ENCODE measurements at places on chromosomes 7 and 10.

GRCh38 chr7:101953248-101953819 is 135.9 kb downstream of the CUX1 start:
- peak; percentile 59 for DNase-seq

GRCh38 chr10:70267161-70267933 is 16.5 kb downstream of the NPFFR1 start:
- peak; percentile 83 for DNase-seq

GRCh38 chr7:18538554-18539250 is 43.2 kb downstream of the HDAC9 start:
- no peak for DNase-seq

DNA sequence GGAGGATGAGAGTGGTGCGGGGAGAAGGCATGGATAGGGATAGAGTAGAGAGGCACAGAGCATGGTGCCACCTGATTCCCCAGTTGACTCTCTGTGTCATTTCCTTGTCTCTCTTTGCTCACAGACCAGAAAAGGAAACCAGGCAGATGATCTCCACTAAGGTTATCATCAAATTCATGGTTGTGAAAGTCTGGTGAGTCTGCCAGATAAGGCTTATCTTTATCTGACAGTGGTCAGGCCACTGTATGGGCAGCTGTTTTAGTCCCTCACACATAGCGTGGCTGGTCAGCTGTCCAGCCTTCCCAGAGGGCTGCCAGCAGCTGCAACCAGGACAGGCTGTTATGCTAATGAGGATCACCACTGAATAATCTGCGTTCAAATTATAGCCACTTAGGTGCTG is 99.0 kb downstream of the ADRA2A start:
- no peak for DNase-seq

DNA sequence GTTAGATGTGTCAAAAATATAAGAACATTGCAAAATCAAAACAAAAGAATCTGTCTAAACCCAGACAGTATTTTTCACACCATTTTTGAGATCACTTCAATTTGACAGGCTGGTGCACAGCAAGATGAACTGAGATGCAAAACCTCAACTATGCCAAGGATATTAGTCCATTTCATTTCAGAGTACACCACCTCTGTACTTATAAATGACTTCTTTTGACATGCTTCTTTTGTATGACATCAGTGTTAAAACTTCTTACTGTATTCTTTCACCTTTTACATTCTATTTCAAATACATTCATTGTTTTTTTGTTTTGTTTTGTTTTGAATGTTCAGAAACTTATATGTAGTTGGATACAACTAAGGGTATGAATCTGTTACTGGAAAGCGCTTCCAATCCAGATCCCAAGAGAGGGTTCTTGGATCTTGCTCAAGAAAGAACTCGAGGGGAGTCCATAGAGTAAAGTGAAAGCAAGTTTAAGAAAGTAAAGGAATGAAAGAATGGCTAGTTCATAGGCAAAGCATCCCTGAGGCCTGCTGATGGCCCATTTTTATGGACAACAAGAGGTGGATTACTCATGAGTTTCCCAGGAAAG is 23.5 kb upstream of the GPR141 start:
- no peak for DNase-seq

GRCh38 chr7:37150180-37150579 is 298.5 kb downstream of the ELMO1 start:
- DNase-seq = no peak

GRCh38 chr7:76300166-76300731 is 2.2 kb upstream of the HSPB1 start:
- peak; percentile 82 for DNase-seq
